T-helper 22 cell (primary cell): ENCODE measurements at places on chromosomes 2 and 18.

- DNase-seq: no peak
These were observed 148.7 kb upstream of the ITGA6 start for GRCh38 chr2:172278667-172279066.

GRCh38 chr2:86628091-86628522 is 4.4 kb upstream of the RNF103 start:
- no peak for DNase-seq

GRCh38 chr2:71884303-71885042 is 263.2 kb downstream of the CYP26B1 start:
- no peak for DNase-seq

- DNase-seq: no peak
These were observed 3.3 kb upstream of the TMEM18 start for GRCh38 chr2:680496-680895.

GRCh38 chr18:79216176-79216575 is 147.0 kb downstream of the ATP9B start:
- DNase-seq: no peak

- DNase-seq: no peak
These were observed 273.6 kb downstream of the PAX3 start for GRCh38 chr2:222024932-222025880.

- DNase-seq: no peak
These were observed 122.0 kb downstream of the TMEFF2 start for GRCh38 chr2:192072778-192073177.

DNA sequence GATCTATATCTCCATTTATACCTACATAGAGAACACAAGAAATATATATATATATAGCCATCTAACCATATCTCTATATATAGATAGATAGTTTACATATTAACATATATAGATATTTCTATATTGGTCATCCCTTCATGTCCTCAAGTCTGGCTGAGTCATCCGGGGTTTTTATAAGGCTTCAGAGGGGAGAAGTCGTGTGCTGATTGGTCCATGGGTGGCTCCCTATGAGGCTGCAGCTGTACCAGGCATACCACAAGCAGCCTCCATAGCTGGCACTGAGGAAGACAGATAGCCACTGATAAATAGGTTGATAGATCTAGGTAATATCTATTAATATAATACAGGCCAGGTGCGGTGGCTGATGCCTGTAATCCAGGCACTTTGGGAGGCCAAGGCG is 618.3 kb upstream of the SETBP1 start:
- no peak for DNase-seq

DNA sequence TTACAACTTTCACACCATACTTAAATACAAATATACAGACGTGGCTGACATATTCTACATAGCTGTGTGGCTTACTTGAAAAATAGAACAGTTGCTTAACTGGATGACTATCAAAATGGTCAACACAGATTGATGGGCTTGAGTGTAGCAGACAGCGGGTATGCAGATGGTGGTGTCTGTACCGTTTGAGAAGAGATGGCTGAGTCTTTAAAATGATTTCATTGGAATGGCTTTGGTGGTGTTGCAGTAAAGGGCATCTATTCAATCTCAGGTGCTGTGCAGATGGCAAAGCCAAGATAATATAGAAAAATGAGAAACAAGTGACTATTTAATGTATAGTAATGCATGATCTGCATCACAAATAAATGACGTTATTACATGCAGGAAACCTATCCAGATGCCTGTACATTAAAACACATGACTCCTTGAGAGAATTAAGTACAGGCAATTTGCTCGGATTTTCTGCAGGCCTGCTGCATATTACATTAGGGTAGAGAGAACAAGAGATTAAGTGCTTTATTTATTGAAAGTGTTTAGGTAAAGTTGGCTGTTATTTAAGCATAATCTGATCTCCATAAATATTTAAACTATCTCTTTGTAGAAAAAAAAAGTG is 68.5 kb downstream of the AGPS start:
- no peak for DNase-seq
